ENCODE measurements at places on chromosomes 12 and 14.

DNA sequence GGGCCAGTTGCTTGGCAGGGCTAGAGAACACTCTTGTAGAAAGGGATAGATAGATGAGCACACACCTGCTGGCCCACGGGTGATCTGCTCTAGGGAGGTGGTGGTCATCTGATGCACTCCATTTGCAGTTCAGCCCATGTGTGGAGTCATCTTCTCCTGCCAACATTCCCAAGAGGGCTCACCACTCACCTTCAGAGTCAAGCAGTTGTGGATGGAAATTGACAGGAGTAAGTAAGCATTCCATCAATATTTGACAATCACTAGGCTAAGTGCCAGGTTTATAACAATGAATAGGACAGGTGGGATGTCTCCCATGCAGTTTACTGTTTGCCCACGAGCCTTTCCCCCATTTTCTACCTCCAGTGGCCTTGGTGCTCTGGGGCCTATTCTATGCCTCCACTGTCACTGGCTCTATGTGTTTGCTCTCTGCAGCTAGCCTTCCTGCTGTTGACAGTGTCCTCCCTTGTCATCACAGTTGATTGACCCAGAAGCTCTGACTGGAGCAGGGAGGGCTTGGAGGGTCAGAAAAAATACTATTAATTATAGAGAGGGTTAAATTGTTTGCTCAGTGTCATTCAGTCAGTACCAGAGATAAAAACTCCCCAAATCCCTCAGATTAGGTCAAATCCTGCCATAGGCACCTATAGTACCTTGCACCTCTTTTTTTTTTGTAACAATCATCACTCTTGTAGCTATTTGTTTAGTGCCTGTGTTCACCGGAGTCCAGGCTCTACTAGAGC lies 134.6 kb upstream of the PZP start:
- no peak for DNase-seq

DNA sequence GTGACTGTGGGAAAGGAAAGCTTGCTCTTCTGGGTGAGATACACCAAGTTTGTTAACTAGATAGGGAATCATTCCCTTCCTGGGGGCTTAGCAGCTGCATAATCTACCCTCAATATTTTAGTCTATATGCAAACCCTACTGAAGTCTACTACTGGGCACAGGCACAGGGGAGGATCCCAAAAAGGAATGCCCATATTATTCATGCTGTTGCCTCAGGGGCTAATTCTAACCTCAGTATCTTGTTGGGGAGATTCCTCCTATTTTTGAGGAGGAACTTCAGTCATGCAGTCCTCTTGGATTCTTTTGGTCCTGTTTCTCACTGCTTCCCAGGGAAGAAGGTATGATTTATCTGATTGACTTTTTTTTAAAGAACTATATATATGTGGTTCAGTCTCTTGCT lies 58.9 kb upstream of the ANKS1B start:
- no peak for DNase-seq

DNA sequence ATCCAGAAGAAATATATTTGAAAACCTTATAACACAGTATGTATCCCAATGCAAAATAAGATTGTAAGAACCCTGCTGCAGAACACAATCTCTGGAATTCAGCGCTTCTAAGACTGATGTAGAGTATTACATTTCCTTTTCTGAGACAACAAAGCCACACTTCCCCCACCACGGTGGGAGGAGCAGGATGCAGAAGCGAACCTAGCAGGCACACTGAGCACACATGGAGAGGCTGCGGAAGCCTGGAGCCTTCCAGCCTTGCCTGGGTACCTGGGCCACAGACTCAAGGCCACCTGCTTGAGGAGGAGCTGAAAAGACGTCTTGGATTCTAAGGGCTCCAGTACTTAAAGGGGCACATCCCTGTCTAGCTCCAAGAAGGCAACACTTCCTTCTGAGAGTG lies 46.4 kb downstream of the TCHP start:
- DNase-seq: no peak

DNA sequence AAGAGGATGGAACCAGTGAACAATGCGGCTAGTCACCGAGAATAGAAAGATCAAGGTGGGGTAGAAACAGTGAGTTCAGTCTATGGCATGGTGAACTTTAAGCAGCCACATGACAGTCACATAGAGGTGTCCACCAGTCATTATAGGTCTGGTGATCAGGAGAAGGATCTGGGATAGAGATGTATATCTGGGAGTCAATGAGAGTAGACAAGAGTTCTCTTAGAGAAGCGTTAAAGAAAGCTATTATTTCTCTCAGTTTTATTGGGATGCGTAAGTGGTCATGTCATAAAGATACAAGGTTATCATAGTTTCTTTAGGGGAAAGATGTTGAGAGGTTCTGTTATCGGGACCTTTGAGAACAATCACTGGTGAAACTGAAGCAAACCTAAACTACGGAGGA lies 136.1 kb upstream of the SLC38A2 start:
- DNase-seq: no peak

- DNase-seq: no peak
Observed at GRCh38 chr12:116508145-116509121, 50.7 kb upstream of the MAP1LC3B2 start.

- no peak for DNase-seq
Observed at GRCh38 chr12:78176643-78177042, 345.9 kb downstream of the NAV3 start.

DNA sequence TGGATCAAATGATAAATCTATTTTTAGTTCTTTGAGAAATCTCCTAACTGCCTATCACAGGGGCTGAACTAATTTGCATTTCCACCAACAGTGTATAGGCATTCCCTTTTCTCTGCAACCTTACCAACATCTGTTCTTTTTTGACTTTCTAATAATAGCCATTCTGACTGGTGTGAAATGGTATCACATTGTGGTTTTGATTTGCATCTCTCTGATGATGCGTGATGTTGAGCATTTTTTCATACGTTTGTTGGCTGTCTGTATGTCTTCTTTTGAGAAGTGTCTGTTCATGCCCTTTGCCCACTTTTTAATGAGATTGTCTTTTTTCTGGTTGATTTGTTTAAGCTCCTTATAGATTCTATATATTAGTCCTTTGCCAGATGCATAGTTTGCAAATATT lies 67.1 kb downstream of the IFNG-AS1 start:
- DNase-seq: no peak

DNA sequence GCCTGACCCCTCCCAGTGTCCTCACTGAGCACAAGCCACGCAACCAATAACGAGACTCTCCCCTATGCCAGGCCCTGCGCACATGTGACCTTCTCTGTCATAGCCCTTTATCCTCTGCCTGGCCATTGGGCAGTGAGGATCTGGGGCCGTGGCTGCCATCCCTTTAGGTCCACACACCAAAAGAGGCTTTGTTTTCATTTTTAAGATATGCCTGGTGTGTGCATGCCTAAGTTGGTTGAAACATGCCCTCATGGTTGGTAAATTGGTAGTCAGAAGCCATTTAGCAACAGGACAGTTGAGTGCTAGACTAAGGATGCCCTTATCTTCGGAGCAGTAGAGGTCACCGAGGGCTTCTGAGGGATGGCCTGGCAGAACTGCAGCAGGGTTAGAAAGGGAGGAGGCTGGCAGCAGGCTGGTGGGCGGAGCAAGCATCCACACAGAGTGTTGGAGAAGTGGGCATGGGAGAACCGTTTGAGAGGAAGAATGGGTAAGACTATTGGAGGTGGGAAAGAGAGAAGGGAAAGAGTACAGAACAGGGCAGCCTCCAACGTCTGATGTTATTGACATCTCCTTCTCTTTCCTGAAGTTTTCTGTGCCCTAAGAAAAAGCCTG lies 75.1 kb downstream of the SLC24A4 start:
- no peak for DNase-seq

GRCh38 chr12:50167049-50167828 lies at the start of gene CERS5:
TSS of gene CERS5 (minus strand) at chr12:50167369. CDS start at chr12:50167297, 72 bp downstream.
- peak; percentile 97 for DNase-seq

DNA sequence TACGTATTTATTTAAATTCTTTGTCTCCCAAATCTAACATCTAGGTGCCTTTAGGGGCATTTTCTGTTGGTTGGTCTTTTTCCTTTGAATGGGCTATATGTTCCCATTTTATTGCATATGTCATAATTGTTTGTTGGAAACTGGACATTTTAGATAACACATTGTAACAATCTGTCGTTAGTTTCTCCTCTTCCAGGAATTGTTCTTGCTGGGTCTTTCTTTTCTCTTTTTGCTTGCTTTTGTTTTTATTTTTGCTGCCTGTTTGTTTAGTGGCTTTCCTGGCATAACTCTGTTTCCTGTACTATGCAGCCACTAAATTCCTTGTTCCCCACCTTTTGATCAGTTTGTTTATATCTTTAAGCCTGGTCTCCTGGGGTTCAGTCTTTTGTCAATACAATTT lies 244.3 kb upstream of the RTL1 start:
- DNase-seq: no peak

GRCh38 chr14:100893228-100893601 lies 10.3 kb downstream of the RTL1 start:
- DNase-seq: no peak

DNA sequence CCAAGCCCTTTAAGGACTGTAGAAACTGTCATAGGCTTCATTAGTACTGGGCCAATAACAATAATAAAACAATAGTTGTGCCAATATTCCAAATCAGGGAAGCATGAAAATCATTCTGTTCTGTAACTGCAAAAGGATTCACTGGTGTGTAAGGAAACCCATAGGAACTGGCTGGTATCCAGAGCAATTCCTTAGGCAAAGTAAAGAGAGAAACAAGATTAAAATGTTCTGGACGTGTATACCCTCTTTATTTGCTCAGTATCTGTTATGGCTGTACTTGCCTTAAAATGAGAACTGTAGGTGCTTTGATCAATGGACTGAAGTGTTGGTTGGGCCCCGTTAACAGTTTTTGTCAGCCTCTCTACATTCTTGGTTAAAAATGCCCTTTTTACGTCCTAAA lies 72.4 kb upstream of the STAC3 start:
- no peak for DNase-seq

DNA sequence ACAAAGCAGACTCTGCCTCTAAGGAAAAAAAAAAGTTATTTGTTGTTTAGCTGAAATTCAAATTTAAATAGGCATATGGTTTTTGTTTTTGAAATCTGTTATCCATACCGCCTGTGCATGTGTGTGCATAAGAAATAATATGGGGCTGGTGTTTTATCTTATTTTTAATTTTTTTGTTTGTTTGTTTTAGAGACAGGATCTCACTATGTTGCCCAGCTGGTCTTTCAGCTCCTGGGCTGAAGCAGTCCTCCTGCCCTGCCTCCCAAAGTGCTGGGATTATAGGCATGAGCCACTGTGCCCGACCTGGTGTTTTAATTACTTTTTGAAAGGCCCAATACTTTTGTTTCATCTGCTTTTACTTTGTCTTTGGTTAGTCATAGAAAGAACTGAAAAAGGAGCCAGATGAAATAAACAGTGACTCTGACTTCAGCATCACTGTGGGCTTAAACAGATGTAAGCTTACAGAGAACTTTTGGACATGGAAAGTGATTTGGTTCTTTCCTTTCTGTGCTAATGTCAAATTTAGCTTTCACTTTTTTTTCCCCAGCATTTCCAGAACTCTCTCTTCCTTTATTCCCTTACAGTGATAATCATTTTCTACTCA lies 37.2 kb downstream of the SUPT16H start:
- no peak for DNase-seq

- DNase-seq: no peak
Observed at GRCh38 chr12:81222846-81223592, 145.1 kb downstream of the ACSS3 start.

DNA sequence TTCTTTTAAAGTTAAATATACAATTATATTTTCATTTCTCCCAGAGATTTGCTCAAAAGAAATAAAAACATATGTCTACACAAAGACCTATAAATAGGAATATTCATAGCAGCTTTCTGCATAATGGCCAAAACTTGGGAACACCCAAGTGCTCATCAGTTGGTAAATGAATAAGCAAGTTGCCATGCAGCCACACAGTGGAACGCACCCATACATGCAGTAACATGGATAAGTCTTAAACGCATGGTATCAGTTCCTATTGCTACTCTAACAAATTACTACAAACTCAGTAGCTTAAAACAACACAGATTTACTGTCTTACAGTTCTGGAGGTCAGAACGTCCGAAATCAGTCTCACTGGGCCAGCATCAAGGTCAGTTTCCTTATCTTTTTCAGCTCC lies 78.5 kb downstream of the DPF3 start:
- no peak for DNase-seq

GRCh38 chr12:46915082-46915481 lies 89.3 kb upstream of the SLC38A4 start:
- no peak for DNase-seq

DNA sequence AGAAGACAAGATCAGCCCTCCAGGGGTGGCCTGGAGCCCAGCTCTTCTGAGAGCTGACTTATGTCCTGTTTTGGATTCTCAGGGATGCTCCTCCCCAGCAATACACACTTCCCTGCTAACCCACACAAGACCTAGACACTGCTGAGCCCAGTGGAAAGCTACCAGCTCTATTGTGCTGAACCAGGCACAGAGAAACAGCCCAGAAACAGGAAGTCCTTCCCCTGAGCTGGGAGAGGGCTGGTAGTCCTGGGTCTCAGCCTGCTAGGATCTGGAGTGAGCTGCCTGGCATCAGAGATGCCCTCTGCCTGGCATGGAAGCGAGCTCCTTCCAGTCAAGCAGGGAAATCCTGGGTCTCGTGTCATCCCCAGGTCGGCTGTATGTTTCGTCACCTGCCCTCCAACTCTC lies 1.2 kb upstream of the LAG3 start:
- DNase-seq: no peak

- DNase-seq: no peak
Observed at GRCh38 chr14:98593361-98593761, 678.6 kb downstream of the BCL11B start.

- DNase-seq: no peak
Observed at GRCh38 chr14:94787092-94787491, 17.2 kb upstream of the GSC start.

DNA sequence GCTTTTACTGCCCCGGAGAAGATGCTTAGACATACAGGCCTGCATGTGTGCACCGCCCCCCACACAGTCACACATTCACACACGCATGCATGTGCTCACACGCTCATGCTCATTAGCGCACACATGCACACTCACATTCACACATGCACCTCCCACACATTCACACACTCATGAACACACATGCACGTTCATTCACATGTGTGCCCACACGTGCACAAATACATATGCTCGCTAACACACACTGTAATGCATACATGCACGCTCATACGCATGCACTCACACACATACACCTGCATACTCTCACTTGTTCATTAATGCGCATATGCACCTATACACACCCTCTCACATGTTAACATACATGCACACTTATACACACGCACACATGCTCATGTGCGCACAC lies 21.9 kb downstream of the TMEM132C start:
- DNase-seq: no peak

GRCh38 chr12:121792607-121793439 lies 665 bp downstream of the RHOF start:
- no peak for DNase-seq

GRCh38 chr14:88834883-88835431 lies 10.5 kb downstream of the TTC8 start:
- peak; percentile 62 for DNase-seq

DNA sequence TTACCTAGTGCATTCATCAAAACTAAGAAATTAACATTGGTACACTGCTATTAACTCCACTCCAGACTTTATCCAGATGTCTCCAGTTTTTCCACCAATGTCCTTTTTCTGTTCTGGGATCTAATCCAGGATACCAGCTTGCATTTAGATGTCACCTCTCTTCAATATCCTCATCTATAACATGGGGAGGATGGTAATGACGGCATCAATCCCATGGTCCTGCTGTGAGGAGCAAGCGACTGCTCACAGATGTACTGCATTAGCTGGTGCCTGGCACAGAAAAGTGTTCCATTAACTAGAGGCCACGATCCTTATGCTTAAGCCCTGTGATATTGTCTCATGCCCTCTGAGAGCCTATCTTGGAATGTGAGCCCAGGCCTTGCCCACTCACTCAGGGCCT lies 53.8 kb downstream of the CALM1 start:
- peak; percentile 90 for DNase-seq

- no peak for DNase-seq
Observed at GRCh38 chr12:47276621-47277309, 197.0 kb upstream of the AMIGO2 start.

Measured in NCI-H446 (cell line).